GM04504 (cell line): ENCODE measurements at places on chromosomes 5 and 9.

DNA sequence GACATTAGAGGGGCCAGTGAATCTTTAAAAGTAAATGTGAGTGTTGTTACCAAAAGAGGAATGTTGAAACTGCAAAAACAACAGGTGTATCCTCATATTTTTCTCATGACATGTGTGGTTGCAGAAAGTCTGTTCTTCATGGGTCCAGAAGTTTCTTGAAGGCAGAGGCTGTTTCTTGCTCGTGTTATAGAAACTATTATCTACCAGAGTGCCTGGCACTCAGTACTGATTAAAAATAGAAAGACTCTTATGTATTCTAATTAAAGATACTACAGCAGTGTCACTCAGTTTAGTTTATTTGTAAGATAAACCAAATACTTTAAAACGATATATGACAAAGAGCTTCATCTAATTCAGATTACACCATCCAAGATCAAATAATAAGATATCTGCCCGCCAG is 1864.2 kb upstream of the WWC1 start:
- DNase-seq: no peak

DNA sequence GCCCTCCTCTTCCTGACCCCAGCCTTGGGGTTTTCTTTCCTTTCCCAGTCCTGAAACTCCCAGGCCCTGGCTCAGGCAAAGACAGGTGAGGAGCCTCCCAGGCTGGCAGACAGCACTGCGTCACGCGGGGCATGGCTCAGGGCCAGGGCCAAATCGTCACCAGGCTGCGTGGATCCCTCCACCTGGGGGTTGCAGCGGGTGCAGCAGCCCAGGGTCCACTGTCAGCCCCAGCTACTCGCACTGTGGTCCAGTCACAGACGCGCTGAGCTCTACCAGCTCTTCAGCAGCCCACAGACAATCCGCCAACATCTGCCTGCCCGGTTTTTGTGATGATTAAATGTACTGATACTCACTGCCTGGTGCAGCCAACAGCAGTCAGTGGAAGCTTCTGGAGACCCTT is 12.1 kb downstream of the FAM78A start:
- DNase-seq: no peak

- no peak for DNase-seq
Observed at GRCh38 chr5:144009116-144009515, 161.3 kb downstream of the YIPF5 start.

- DNase-seq: peak; percentile 63
Observed at GRCh38 chr5:17203329-17204132, 13.9 kb upstream of the BASP1 start.

GRCh38 chr5:6175172-6175854 is 203.0 kb downstream of the MED10 start:
- DNase-seq: no peak

GRCh38 chr5:88736494-88736893 is 146.5 kb downstream of the MEF2C start:
- DNase-seq: no peak

GRCh38 chr9:132986640-132987620 is 8.4 kb downstream of the GFI1B start:
- no peak for DNase-seq

- DNase-seq: no peak
Observed at GRCh38 chr5:141641634-141642267, 5.0 kb downstream of the RELL2 start.

GRCh38 chr5:177443144-177443983 is 3.2 kb upstream of the PRR7 start:
- DNase-seq: no peak

DNA sequence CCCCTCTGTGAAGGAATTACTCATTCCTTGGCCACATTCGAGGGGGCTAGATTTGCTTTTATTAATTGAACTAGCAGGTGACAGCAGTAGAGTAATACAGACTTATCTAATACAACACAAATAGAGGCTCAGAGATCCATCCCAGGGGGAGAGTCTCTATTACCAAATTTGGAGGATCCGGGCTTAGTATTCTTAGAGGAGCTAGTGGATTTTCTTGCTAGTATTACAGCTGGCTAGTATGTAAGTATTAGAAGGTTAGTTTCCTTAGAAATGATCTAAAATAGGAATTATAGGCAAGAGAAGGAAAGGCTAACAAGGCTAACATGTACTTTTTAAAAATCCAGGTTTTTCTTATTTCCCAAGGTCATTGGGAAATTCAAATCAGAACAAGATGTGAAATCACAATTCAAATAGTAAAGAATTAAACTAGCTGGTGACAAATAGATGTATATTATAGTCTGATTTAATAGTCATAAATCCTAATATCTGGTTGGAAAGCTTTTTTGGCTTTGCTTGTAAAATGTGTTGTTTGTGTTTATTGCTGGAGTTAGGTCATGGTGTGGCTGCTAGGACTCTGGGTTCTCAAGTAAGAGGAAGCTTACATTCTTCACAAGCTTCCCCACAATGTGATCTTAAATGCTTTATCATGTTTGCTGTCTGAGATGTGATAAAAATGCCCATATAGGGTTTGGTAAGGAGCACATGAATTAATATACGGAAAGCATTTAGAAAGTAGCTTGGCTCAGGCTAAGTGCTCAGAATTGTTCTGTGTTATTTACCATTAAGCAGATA is 160.4 kb upstream of the MPDZ start:
- no peak for DNase-seq

- DNase-seq: no peak
Observed at GRCh38 chr5:36571401-36572042, 34.9 kb upstream of the SLC1A3 start.

- no peak for DNase-seq
Observed at GRCh38 chr5:110752953-110753352, 14.1 kb downstream of the SLC25A46 start.

DNA sequence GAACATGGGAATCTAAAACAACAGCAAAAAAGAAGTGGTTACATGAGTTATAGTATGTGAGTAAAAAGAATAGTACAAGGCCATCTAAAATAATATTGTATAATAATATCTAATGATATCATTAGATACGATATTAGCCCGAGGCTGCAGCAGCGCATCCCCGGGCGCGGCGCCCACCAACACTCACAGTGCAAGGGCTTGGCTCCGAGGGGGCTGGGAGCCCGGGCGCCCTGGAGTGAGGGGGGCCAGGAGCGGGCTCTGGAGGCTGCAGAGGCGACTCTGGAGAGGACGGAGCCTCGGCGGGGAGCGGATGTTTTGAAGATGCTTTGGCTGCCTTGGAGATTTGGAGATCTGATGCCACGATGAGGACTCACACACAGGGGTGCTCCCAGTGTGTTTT is 68.1 kb upstream of the TMEM252 start:
- DNase-seq: no peak

- DNase-seq: no peak
Observed at GRCh38 chr5:76379316-76379715, 23.8 kb upstream of the IQGAP2 start.

DNA sequence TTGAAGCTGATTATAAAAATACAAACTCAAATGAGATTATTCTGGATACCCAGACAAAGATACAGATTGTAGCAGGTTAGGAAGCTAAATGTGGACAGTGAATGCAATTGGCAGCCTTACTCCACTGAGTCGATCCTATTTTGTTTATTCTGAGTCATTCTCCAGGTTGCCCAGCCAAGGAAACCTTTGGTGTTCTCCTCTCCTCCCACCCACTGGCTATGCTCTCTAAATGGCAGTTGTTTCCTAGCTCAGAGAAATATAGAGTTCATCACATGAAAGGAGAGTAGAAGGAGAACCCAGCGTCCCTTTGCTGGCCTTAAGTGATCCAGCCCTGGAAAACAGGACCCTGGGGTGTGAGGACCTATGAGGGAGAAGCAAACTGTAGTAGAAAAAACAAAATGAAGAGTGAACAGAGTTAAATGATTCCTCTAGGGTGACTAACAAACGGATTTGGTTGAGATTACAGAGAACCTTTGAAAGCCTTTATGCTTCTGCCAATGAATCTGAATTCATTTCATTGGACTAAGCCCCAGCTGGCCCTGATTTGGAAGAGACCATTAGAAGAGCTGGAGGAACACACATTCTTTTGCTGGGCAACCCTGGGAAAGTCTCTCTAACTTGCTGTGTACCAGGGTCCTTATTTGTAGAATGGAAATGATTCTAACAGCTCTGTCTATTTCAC is 95.1 kb downstream of the BRINP1 start:
- DNase-seq: no peak

- DNase-seq: no peak
Observed at GRCh38 chr9:113668061-113668460, 204.5 kb downstream of the RGS3 start.

- no peak for DNase-seq
Observed at GRCh38 chr5:84259283-84260045, 125.2 kb downstream of the EDIL3 start.

DNA sequence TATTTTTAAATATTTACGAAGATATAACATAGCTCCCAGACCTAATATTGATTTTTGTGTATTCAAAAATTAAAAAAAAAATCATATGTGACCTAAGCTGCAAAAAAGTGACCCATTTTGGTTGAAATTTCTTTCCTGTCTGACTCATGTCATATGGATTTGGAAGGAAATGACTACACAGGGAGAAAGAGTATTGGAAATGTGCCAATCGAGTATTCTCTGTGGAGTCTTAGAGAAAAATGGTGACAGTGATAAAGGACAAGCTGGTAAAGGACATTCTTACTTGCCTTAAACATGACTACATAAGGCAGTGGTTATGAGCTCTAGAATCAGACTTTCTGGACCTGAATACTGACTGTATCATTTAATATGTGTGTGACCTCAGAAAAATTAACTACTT is 262.9 kb upstream of the PTPRD start:
- DNase-seq: no peak

DNA sequence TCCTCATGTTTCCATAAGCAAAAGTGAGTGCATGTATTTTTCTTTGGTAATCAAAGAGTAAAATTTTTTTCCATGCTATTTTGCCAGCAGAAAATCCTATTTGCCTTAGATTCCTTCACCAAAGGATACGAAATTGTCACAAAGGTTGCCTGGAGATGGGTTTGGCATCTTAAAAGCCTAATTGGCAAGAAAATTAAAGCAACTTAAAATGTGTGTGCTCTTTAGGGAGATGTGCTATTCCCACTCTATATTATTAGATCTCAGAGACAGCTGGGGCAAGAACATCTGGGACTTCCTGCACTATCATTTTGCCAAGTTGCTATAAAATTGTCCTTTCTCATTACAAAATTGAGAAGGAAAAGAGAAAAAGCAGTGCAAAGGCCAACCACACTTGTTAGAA is 146.1 kb downstream of the PLCXD3 start:
- DNase-seq: no peak

- no peak for DNase-seq
Observed at GRCh38 chr9:133836001-133836758, 98.0 kb upstream of the SARDH start.

GRCh38 chr5:178505639-178506407 is 84.4 kb downstream of the COL23A1 start:
- no peak for DNase-seq

GRCh38 chr5:32687499-32687831 is 23.7 kb upstream of the NPR3 start:
- DNase-seq: no peak

GRCh38 chr9:134922066-134922931 is 4.6 kb upstream of the FCN1 start:
- DNase-seq: no peak
